ENCODE measurements at places on chromosomes 1 and 21.

DNA sequence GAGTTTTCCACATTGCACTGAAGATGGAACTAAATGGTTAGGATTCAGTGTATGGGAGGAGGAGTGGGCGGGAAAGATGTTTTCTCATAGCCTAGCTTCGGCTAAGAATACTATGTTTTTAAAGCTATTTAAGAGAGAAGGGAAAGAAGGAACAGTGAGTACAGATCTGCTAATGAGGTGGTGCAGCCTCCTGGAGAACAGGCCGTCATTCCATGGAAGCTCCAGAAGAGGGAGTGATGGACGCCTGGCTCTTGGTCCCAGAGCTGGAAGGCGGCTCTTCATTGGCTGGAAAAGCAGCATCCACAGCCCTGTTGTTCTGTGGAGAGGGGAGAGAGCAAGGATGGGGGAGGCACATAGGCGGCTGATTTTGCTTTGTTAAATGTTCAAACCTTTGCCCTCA lies 6.9 kb downstream of the CAMK1G start:
- peak; percentile 26 for DNase-seq

DNA sequence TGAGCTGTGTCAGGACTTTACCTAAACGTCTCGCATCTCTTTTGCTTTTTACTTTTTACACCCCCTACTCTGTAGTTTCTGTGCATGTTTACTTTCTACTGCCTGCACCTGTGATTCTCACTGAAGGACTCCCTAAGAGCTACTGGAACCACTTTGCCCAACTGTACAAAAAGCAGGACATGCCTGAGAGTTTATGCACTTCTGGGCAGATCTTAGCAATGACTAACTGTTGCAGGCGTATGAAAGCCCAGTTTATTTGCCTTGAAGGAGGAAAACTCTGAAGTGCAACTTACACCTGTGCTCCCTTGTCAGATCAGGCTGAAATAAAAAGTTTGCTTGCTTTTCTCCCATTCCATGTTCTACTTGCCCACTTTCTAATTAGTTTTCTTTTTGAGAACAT lies 467.0 kb upstream of the USP24 start:
- DNase-seq: no peak

DNA sequence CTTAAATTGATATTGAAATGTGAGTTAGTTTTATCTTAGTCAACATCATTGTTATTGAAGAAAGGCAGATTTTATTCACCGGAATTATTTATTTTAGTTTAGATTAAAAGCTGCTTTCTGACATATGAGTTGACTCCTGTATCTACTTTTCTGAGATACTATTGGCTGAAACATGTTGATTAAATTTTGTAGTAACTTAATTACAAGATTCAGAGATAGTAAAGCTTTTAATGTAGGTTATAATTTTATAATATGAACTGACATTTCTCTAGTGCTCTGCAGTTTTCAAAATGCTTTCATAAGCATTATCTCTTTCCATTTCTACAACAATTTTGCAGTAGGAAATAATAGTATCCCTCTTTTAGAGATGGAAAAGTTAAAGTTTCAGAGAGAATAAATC lies 616.0 kb downstream of the USP25 start:
- DNase-seq: no peak

GRCh38 chr1:3864884-3865283 lies 7.6 kb downstream of the DFFB start:
- DNase-seq: no peak

- no peak for DNase-seq
These were observed 8.1 kb downstream of the ARV1 start for GRCh38 chr1:230986976-230987375.

- DNase-seq: peak; percentile 77
These were observed 25.3 kb upstream of the PEF1 start for GRCh38 chr1:31669786-31670592.

DNA sequence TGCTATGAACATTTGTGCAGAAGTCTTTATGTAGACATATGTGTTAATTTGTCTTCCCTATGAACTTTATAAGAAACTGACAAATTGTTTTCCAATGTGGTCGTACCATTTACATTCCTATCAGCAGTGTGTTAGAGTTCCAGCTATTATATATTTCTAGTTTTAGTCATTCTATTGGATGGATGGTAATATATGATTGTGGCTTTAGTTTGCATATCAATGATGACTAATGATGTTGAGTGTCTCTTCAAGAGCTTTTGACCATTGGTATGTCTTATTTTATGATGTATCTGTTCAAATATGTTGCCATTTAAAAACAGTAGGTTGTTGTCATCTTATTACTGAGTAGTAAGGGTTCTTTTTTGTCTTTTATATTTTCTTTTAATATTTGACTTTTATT lies 16.2 kb upstream of the ZNF326 start:
- DNase-seq: no peak

GRCh38 chr1:40621821-40622450 lies 43.5 kb downstream of the RIMS3 start:
- no peak for DNase-seq

Measured in hematopoietic multipotent progenitor cell treated with erythropoietin and hydrocortisone succinate and interleukin-3 and kit ligand, for 6 days (in vitro differentiated cells).